Ureter (tissue), 1 donor: ENCODE measurements at places on chromosomes 5 and 9. TPM values are rescaled to one million over a fixed set of nuclear protein-coding genes. Genes with fewer than 3 reads are reported as not detected.

The RLN1 gene
- not detected for total RNA-seq

The MAP1B gene
- total RNA-seq, result 128 TPM

The CDKN2B gene
- 6.1 TPM for total RNA-seq

The ACTBL2 gene
- total RNA-seq, result not detected

The CSF1R gene
- total RNA-seq, result 16.9 TPM

DNA sequence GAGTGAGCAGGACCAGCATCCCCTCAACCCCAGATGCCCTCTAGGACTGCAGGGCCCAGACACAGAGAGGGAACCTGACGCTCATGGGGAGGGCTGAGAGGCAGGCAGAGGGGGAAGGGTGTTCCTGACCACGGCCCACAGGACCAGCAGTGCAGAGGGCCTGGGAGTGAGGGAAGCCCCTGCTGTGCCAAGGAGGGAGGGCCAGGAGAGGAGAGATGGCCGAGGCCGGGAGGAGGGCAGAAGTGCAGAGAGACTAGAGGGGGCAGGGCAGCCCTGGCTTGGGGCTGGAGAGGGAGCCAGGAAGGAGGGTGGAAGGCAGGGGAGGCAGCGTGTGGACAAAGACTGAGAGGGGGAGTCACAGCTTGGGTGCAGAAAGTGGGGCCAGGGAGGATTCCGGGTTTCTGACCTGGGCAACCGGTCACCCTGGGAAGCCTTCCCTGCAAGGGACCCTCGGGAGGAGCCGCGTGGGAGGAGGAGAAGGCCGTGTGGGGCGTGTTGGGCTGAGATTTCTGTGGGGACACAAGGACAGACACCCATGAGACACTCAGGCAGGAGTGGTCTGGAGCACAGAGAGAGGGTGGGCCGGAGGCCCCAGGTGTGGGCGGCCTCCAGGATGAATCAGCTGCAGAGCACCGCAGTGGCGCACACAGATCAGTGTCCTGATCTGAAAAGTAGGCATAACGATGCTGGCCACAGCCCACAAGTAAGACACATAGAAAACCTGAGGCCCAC, 117.5 kb downstream of the ADAMTS2 start:
- no peak for DNase-seq

- DNase-seq, result no peak
These were observed 165.1 kb downstream of the RNF180 start for GRCh38 chr5:64330728-64331231.

GRCh38 chr5:159749146-159749545, 167.1 kb upstream of the ADRA1B start:
- no peak for DNase-seq

DNA sequence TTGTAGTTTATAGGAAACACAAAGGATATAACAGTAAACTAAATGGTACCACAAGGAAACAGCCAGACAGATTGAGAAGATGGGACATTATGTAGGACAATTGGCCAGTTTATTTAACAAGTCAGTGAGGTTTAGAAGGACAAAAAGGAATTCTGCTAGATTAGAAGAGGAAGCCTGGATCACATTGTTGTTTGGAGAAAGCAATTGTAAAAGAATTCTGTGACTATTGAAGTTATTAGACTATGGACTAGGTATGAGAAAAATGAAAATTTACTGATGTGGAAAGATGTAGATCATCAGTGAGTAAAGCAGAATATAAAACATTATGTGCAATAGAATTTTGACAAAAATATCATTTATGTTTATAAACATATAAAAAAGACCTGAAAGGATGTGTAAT, 97.1 kb downstream of the CFAP95 start:
- DNase-seq, result no peak

DNA sequence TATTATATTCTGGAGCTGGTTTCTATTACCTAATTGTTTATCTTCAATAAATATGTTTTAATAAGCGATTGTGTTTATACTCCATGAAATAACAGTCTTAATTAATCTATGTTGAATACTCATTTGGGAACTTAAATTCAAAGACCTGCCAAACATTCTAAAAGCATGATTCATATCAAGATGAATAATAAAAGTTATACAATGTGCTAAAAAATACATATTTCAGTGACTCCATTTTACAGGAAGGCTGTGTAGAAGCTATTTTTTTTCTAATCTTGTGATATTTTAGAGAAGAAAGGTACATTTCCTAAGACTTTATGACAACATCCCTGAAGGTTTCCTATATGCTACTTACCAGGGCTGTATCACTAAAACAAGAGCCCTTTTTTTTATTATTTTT, 417.9 kb downstream of the NFIB start:
- no peak for DNase-seq

DNA sequence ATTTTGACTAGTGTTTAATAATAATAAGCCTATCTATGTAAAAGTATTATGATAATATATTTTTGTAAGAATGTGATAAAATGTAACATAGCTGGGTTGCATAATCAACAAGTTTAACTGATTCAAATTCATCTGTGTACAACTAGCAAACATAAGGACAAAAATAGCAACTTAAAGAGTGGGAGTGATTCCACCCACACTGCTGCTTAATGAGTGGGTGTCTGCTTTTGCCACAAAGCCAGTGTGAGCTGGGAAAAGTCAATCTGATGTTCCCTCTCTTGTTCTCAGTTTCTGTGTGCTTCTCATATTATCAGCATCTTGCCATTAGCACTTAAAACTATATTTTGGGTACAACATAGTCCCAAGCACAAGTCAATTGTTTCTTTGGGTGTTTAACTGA, 111.1 kb upstream of the DPYSL3 start:
- no peak for DNase-seq

- no peak for DNase-seq
These were observed 2.6 kb upstream of the DAPK1 start for GRCh38 chr9:87494970-87495471.

DNA sequence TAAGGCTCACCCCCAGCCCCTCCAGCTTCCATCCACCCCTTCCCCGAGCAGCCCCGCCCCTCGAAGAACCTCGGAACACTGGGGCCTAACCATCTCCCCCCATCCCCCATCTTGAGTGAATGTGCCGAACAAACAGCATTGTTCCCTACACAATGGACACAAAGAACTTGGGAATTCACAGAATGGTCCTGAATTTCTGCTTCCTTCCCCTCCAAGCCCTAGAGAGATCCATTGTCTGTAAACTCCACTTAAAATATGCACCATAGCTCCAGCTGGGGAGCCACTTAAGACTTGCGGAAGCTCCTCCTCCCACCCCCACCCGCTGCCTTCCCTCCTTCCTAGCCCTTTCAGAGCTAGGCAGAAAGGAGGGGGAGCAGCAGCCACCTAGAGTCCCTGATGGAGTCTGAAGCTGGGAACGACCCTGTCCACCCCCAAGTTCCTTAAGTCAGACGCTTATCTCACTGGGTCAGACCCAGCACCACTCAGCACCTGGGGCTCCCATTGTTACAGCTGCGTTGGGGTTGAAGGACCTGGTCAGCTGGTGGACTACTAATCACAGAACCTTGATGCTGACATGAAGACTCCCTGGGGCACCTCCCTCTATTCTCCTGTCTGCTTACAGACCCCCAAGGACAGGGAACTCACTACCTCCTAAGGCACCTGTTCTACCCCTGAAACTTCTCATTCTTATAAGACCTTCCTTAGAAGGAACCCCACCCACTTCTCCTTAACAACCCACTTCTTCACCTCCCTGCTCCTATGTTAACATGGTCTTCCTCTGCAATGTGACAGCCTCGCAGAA, 61.4 kb downstream of the PCDH1 start:
- no peak for DNase-seq

DNA sequence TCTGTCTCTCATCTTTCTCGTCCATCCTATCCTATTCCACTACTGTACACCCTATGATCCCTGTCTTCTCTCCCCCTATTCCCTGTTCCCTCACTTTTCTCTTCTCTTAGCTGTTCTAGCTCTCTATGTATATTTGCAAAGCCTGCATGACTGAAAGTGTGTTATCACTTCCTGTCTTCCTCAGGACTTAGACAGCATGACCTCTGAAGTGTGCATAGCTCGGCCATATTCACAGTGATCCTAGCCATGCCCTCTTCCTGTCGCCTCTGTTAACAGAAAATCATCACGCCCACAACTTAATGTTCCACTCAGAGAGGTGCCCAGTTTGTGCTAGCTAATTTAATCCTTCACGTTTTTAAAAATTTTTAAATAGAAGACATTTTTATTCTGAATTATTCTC, 35.8 kb upstream of the CDH6 start:
- DNase-seq, result no peak

GRCh38 chr5:110401881-110402280, 324.6 kb downstream of the TMEM232 start:
- no peak for DNase-seq
